ENCODE measurements at places on chromosomes 5 and 9.

GRCh38 chr5:138922494-138922893, 47.4 kb upstream of the LRRTM2 start:
- DNase-seq: no peak

DNA sequence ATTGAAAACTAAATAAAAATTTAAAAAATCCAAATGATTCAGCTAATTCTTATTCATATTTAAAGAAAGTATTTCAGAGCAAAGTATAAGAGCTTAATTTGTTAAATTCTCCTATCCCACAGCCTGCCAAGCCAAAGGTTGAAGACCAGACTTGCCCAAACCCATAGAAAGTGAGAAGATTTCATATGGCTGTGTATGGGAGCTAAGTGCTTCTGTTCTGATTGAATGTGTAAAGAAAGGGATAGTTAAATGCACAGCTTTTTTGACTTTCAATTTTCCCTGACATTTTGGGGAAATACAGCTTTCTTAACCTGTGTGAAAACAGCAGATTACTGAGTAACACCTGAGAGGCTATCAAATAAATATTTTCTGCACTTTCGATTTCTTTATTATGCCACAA, 125.0 kb upstream of the MTAP start:
- DNase-seq: no peak

DNA sequence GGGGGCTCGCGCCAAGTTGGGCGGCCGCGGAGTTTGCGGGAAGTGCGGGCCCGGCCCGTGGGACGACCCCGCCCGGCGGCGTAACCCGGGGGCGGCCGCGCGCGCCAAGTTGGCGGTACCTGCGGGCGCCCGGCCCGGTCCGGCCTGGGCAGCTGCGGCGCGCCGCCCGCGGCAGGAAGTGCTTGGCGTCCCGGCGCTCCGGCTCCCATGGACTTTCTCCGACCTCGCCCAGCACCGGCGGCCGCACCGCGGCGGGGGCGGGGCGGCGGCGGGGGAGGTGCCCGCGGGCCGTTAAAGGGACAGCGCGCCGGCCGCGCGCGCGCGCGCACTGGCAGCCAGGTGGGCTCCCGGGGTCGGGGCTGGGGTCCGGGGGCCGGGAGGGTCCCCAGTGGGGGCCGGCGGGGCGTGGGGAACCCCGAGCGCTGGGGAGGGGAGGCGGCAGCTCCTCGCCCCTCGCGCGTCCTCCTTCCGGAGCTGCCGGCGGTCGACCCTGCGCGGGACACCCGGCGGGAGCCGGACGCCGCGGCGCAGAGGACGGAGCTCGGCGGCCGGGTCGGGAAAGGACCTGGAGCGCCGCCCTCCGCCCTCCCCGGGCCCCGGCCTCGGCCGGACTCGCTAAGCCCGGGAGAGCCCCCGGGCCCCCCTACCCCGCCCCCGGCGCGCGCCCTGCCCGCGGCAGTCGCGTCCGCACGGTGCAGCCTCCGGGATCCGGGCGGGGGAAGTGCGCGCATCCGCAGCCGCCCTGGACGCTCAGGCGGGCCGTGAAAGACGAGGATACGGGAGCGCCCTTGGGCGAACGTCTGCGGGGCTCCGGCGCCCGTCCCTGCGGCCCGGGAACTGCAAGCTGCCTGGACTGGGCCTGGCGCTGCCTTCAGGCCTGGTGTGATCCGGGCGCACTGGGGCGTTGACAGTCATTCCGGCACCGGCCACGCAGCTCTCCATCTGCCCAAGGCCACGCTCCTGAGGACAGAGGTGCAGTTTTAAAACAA, at the start of gene NACC2:
TSS of gene NACC2 (minus strand) at position 220 of the 989 bp plus-strand sequence. CDS start 44,768 bp downstream, outside the sequence.
- peak; percentile 95 for DNase-seq

- DNase-seq: no peak
Measured at GRCh38 chr5:36915653-36916052, 39.1 kb downstream of the NIPBL start.

DNA sequence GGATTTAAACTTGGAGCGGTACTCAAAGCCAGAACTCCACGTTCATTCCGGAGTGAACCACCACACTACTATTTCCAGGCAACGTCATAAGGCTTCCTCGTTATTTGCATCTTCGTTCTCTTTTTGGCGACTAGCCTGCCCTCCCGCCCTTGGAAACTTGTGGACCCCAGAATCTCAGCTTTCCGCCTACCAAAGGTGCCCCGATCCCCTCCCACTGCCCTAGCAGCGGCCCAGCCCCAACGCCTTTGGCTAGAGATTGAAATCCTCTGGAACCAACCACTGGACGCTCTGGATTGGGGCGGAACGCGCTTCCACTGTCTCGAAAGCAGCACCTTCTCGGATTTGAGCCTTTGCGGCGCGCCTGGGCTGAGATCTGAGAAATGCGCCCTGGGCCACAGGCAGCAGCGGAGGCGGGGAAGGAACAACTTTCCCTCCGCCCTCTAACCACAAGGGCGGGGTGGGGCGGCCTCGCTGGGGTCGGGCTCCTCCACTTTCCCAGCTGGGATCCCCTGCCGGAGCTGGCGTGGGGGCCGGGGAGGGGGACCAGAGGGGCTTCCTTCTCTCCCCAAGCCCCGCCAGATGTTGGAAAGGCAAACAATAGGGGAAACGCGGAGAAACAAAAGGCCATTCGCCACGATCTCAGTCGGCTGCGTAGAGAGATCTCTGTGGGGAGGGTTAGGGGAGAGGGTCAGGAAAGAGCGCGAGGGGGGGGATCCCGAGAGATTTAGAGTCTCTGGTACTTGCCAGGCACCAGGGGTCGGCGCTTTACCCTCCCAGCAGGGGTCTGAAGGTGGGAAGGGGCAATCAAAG, 1.3 kb downstream of the MOB3B start:
- DNase-seq: peak; percentile 81

DNA sequence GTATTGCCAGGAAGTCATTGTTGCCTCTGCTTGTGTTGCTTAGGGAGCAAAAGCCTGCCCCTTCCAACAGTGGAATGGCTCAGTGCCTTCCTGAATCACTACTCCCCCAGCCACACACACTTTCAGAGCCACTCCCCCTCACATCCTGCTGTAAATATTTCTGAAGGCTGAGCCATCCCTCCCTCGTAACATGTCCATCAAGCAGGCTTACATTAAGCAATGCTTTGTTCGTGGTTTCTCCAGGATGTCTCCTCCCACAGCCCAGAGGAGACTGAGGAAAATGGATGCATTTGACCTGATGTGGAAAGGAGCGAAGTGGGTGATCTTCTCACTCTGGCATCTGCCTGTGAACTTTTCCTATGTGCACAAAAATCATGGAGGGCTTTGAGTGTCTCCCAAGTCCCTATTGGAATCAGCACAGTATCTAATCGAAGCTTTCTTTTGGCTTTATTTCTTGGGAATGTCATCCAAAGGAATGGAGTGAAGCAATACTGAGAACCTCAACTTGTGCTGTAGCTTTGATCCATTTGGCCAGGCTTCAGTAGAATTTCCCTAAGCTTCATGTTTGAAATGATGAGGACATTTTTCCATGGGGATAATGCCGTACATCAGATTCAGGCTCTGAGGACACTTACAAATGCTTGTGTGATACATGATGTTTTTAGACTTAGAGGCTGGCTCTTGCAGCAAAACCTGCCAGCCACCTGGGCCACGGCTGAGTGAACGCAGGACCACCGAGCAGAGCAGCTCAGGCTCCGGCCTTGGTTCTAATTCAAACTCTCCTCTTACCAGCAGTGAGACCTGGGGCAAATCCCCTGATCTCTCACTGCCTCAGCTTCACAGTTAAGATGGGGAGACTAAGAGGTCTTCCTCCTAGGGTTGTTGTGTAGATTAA, 389.1 kb downstream of the ENC1 start:
- DNase-seq: peak; percentile 33

DNA sequence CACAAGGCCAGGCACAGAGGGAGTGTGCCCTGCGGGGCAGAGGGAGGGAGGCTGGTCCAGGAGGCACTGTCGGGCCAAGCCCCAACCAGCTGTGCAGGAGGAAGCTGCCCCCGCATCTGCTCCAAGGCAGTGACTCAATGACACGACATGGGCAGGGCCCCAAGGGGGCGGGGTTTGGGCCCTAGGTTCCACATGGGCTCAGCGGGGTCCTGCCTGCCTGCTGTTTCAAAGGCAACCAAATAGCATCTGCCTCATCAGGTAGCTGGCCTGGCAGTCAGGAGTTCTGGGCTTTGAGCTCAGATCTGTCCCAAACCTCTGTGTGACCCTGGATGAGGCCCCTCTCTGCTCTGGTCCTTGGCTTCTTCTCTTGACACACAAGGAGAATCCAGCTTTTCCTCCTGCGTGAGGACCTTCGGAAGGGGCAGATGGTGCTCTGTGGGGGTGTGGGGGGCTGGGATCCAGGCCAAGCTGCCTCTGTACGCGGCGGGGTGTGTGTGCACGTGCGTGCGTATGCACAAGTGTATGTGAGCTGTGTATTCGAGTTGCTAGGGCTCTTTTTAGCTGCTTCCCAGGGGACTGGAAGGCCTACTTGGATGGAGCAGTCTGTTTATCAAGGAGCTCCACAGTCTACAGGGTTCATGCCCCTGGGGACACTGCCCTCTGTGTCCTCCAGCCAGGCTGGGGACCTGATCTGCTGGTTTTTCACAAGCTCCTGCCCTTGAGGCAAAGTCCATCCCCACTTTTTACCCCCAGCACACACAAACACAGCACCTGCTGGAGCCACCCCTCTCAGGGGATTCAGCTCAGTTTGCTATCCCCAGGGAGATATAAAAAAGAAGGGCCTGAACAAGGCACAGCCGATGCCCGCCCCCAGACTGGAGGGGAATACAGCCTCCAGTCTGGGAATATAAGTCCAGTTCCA, 138.9 kb downstream of the RGS3 start:
- no peak for DNase-seq

- DNase-seq: no peak
Measured at GRCh38 chr9:113988385-113989016, 89.6 kb downstream of the AMBP start.

- DNase-seq: no peak
Measured at GRCh38 chr5:134003064-134003816, 1.5 kb downstream of the VDAC1 start.

- DNase-seq: no peak
Measured at GRCh38 chr9:92328225-92328624, 2.5 kb downstream of the CENPP start.

- DNase-seq: no peak
Measured at GRCh38 chr5:18553269-18553668, 919.0 kb downstream of the TAF11L14 start.

GRCh38 chr5:135315386-135315785, 83.6 kb downstream of the MACROH2A1 start:
- no peak for DNase-seq

DNA sequence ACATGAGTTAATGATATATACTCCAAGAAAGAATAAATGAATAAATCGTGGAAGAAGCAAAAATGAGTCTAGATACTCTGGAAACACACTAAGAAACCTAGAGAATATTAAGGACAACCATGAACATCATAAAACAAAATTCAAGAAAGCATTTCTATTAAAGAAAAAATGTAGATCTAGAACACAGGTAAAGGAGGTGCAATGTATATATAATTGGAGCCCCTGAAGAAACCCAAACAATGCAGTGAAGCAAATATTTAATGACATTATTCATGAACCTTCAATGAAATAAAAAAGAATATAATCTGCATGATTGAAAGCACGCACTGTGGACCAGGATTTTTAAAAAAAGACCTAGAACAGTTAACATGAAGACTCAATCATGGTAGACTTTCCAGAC, 150.1 kb downstream of the ATPSCKMT start:
- no peak for DNase-seq

GRCh38 chr5:131672776-131673175, 37.7 kb upstream of the RAPGEF6 start:
- DNase-seq: no peak

DNA sequence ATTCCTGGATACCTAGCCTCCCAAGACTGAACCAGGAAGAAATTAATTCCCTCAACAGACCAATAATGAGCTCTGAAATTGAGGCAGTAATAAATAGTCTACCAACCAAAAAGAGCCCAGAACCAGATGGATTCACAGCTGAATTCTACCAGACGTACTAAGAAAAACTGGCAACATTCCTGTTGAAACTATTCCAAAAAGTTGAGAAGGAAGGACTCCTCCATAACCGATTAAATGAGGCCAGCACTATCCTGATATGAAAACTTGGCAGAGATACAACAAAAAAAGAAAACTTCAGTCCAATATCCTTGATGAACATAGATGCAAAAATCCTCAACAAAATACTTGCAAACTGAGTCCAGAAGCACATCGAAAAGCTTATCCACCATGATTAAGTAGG, 392.5 kb upstream of the GRAMD2B start:
- no peak for DNase-seq

GRCh38 chr5:60277941-60278340, 384.4 kb upstream of the PDE4D start:
- no peak for DNase-seq

DNA sequence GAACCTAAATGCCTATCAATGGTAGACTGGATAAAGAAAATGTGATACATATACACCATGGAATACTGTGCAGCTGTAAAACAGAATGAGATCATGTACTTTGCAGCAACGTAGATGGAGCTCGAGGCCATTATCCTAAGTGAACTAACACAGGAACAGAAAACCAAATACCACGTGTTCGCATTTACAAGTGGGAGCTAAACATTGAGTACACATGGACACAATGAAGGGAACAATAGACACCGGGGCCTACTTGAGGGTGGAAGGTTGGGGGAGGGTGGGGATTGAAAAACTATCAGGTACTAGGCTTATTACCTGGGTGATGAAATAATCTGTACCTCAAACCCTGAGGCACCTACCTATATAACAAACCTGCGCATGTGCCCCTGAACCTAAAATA, 22.4 kb upstream of the DEPDC1B start:
- no peak for DNase-seq

DNA sequence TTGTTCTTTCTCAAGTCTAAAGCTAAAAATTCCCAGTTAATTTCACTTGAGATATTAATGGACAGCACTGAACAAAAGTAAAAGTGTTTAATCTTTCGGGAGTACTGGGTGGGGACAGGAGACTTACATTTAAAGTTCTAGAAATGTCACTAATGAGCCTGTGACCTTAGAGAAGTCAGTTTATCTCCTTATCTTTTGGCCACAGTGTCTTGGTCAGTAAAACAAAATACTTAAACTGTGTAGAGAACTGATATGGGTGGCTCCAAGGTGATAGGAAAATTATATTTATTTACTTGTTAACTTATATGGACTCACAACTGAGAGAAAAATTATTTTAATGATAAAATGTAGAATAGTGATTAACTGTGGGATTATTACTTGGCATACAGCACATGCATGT, 8.9 kb downstream of the IPO11 start:
- no peak for DNase-seq

GRCh38 chr5:76256116-76256889, 146.8 kb upstream of the IQGAP2 start:
- DNase-seq: no peak

- peak; percentile 84 for DNase-seq
Measured at GRCh38 chr9:75892216-75892911, 1.9 kb downstream of the PCSK5 start.

DNA sequence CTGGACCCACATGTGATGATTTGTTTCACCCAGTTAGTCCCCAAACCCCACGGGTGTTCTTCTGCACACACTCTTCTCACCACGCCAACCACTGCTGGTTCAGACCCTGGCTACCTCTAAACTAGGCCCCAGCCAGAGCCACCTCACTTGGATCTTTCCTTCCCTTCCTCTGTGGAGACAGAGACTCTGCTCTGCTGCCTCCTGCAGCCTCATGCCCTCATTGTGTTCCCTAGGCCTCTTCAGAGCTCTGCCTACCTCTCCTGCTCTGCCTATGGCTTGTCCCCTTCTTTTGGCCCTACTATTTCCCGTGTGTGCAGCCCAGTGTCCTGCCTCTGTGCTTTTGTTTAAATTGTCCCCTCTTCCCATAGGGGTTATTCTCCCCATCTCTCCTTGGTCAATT, 79.7 kb downstream of the ARHGAP26 start:
- no peak for DNase-seq

All from upper lobe of left lung (tissue), 6 donors.